ENCODE measurements at places on chromosomes 7 and 10.

- no peak for DNase-seq
These were observed 108.9 kb downstream of the ITGB8 start for GRCh38 chr7:20439416-20440185.

DNA sequence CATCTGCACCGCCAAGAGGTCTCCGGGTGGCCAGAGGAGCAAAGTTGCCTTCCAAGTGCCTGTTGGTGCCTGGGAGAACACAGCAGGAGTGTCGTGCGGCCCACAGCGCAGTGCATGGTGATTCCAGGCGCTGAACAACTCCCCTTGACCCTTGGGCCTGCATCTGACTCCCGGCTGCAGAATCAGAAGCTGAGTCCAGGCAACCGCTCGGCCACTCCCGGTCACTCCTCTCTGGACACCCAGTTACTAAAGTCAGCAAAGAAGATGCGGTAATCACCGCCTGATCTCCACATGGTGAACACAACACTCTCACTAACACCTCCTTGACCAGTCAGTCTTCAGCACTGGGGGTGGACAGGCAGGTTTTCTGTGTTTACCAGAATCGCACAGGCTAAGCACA, 35.5 kb downstream of the SCD start:
- DNase-seq: no peak

DNA sequence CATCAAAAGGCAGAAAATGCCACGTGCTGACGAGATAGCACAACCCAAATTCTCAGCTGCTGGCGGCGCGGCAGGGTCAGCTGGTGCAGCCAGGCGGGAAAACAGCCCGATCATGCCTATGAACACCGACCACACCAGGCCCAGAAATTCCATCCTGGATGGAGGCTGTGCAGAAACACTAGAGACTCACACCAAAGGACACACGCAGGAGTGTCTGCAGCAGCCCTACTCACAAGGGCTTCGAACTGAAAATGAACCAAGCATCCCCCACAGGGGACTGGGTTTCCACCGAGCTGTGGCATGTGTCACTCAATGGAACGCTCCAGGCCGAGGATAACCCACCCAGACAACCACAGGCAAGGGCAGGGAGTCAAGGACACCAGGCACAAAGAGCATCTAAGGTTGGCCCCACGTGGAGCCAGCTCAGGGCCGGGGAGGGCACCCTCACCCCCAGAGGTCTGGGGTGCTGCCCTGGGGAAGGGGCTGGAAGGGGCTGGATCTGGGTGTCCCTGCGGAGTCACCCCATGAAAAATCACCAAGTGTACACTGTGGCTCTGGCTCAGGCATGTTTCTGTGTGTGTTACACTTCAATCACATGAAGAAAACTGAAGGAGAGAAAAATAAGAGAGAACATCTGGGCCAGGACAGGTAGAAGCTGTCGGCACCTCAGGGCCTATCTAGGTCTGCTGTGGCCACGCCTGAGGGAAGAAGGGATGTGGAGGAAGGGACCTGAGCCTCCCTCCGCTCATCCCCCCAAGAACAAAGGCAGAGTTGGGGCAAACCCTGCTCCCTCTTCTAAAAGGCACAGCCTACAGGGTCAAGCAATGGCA, 33.0 kb downstream of the RASGEF1A start:
- DNase-seq: no peak

GRCh38 chr10:30996481-30997005, 35.1 kb downstream of the ZNF438 start:
- no peak for DNase-seq

DNA sequence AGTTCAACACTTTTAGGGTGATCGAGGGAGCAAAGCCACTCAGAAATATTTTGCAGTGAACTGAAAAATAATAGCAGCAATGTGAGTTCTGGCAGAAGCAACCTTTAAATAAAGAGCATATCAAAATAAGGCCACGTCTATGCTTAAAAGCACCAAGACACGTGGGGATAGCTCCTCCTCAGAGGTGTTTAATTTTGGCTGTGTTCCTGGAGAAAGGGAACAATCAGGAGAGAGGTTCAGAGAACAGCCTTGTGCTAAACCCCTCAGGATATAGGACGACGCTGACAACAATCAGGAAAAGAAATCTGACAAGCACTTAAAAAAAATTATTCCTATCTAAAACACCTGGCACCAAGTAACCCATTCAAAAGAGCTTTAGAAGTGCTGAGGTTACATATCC, 471.9 kb upstream of the CELF2 start:
- no peak for DNase-seq

DNA sequence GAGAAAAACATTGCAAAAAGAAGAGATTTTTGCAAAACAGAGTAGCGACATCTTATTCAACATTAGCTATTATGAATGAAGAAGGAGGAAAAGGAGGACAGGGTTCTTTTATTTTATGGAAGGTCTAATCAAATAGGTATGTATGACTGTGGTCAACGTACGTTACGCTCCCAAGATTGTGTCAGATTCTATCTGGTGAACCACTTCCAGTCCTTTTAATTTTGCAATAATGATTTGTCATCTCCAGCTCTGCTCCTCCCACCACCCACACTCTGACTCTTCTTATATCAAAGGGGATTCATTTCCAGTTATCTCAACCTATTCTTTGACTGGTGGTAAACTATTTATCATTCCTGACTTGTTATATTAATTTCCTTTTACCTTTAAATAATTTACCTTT, 259.9 kb downstream of the CACNA2D1 start:
- no peak for DNase-seq

- no peak for DNase-seq
These were observed 207.2 kb upstream of the DKK1 start for GRCh38 chr10:52106899-52107298.

GRCh38 chr10:101892782-101893391, 49.3 kb upstream of the KCNIP2 start:
- no peak for DNase-seq
